Right atrium auricular region (tissue), 2 donors: ENCODE measurements at places on chromosomes 7 and 10. TPM values are rescaled to one million over a fixed set of nuclear protein-coding genes. Genes with fewer than 3 reads are reported as not detected.

DNA sequence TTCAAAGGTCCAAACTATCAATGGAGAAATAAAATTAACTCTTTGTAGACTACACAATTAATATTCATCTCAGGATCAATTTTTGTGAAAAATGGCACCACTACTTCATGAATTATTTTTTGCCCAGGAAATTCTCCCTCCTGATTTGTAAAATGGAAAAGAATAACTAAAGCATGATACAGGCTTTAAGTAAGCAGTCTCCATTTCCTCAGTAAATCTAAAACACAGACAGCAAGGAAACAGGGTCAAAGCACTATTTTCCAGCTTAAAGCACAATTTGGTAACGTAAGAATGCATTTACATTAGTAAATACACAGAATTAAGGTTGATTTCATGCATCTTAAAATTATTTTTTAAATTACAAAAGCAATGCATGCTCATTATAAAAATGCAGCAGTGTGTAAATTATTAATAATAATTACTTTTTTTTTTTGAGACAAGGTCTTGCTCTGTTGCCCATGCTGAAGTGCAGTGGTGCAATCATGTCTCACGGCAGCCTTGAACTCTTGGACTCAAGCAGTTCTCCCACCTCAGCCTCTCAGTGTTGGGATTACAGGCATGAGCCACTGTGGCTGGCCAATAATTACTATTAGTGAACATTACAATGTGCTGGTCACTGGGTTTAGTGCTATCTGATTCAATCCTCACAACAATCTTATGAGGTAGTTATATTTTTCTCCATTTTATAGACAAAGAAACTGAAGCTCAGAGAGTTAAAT is 26.1 kb upstream of the VCL start:
- no peak overlapping the region for H3K27ac ChIP-seq
- H3K4me1 ChIP-seq: peaks cover 12% of the 10 kb centered on the region
- DNase-seq: no peak

The FMC1 gene
- total RNA-seq: 20.2 TPM

DNA sequence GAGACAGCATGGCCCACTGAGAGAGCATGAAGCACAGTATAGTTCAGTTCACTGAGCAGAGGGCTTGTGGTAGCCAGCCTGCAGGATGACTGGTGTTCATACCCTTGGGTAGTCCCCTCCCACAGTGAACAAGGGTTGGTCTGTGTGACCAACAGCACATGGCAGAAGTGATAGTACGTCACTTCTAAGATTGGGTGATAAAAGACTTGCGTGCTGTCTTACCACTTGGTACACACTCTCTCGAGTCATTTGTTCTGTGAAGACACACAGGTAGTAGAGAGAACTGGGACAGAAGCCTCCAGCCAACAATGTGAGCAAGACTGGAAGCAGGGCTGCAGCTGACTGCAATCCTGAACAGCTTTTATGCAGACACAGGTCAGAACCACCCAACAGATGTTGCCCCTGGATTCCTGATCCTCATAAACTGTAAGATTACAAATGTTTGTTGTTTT is 14.6 kb downstream of the EPC1 start:
- no peak for DNase-seq
- H3K36me3 ChIP-seq: no peaks in the 10 kb centered on the region
- no peak overlapping the region for H3K27ac ChIP-seq
- H3K4me1 ChIP-seq: peaks cover 96% of the 10 kb centered on the region

GRCh38 chr10:63197344-63198092 is 64.4 kb downstream of the NRBF2 start:
- H3K27ac ChIP-seq: no peak overlapping the region
- no peaks in the 10 kb centered on the region for H3K4me1 ChIP-seq
- peaks cover 49% of the 10 kb centered on the region for H3K36me3 ChIP-seq
- H3K4me3 ChIP-seq: no peak overlapping the region

The SH2D4B gene
- 0.12 TPM for total RNA-seq

DNA sequence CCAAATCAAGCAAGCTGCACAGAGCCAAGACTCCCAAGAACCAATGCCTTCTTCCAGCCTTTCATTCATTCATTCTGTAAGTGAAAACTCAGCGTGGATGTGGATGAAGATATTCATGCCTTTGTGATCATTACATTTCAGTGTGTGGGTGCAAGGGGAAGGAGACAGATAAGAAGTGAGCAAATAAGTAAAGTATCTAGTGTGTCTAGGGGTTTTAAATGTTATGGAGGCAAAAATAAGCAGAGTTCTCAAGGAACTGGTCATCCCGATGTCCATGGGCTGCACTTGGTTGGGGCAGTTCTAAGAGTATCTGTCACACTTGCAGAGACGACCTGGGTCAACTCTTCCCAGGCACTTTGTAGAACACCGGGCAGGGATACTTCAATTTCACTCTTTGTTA is 149.1 kb downstream of the KIAA1217 start:
- H3K4me1 ChIP-seq: peaks cover 37% of the 10 kb centered on the region
- H3K27ac ChIP-seq: no peak overlapping the region
- H3K4me3 ChIP-seq: no peak overlapping the region
- H3K36me3 ChIP-seq: no peaks in the 10 kb centered on the region
- DNase-seq: no peak
- H3K27me3 ChIP-seq: no peaks in the 10 kb centered on the region
